ENCODE measurements at places on chromosomes 4 and X. TPM values are rescaled to one million over a fixed set of nuclear protein-coding genes. Genes with fewer than 3 reads are reported as not detected.
A peak's percentile ranks its signal among the peaks of the same experiment; 100 is the strongest.

DNA sequence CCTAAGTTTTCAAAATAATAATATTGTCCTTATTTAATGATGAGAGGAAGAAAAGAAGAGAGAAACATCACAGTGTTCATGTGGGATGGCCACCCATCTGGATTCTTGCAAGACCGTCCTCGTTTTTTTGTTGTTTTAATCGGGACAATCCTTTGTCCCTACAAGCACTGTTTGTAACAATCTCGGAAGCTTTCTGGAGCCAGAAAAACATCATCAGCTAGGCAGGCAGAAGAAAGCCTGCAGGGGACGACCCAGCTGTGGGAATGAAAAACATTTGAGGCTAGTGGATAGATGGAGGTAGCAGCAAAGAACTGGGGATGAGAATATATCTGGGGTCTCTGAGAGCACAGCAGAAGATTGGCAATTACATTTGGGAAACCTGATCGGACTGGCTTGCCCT, 105.6 kb downstream of the DKK2 start:
- no peak overlapping the region for H3K4me3 ChIP-seq
- H3K27ac ChIP-seq = no peak overlapping the region
- H3K4me1 ChIP-seq = no peaks in the 10 kb centered on the region

DNA sequence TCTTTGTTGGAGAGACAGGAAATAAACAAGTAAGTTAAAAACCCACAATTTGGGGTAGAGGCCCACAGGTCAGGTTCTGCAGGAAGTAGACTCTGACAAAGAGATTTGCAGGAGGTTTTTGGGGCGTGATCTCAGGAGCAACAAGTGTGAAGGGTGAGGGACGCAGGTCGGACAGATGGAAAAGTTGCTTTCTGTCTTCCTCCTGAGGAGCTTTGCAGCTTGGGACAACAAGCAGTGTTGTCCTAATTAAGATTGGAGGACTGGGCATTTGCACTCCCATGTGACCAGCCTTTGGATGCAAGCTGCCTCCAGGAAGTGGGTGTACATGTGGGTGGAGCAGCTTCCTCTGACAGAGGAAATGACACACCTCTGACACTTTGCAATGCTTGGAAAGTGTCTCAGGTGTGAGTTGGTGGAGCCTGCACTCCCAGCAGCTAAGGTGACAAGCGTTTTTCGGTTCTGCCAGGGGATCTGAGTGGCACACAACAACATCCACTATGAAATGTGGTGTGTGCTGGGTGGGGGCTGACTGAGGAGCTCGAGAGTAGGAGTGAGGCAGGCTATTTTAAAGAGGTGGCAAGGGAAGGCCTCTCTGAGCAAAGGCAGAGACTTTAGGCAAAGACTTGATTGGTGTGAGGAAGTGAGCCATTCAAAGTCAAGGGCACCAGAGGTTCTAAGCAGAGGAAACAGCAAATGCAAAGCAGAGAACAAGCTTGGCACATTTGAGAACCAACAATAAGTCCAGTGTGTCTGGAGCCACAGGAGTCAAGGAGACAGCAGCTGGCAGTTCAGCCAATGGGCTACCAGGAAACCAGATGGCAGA, 339.8 kb upstream of the GATB start:
- H3K27ac ChIP-seq = peak overlapping the region; percentile 12
- H3K4me3 ChIP-seq = no peak overlapping the region
- no peaks in the 10 kb centered on the region for H3K36me3 ChIP-seq
- no peaks in the 10 kb centered on the region for H3K27me3 ChIP-seq
- no peaks in the 10 kb centered on the region for H3K4me1 ChIP-seq
- DNase-seq = no peak

DNA sequence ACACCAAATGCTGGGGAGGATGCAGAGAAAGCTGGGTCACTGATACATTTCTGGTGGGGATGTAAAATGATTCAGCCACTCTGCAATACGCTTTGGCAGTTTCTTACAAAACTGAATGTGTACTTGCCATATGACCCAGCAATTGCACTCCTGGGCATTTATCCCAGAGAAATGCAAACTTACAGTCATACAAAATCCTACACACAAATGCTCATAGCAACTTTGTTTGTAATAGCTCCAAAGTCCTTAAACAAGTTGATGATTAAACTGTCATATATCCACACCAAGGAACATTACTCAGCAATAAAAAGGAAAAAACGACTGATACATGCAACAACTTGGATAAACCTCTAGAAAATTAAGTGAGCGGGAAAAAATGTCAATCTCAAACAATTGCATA, 12.3 kb downstream of the MID1 start:
- no peaks in the 10 kb centered on the region for H3K36me3 ChIP-seq
- H3K27ac ChIP-seq = peak overlapping the region; percentile 19
- H3K27me3 ChIP-seq = no peaks in the 10 kb centered on the region

DNA sequence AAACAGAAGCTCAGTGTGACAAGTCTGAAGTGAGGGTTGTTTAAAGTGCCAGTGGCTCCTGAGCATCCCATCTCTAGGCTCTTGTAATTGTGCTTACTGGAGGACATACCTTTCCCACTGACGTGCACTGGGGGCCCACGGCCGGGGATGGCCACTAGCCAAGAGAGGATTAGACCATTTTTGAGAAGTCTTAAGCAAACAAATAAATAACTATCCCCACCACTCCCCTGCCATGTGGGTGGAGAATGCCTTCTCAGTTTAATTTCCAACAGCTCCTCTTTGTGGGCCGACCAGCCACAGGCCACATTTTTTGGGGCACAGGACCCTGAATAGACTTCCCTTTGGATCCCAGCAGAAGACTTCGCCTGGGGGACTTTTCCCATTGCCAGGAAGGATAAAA, 125.0 kb upstream of the MSX1 start:
- no peaks in the 10 kb centered on the region for H3K4me1 ChIP-seq
- no peak overlapping the region for H3K4me3 ChIP-seq
- H3K27ac ChIP-seq = no peak overlapping the region
- no peaks in the 10 kb centered on the region for H3K36me3 ChIP-seq
- no peaks in the 10 kb centered on the region for H3K27me3 ChIP-seq
- DNase-seq = no peak

DNA sequence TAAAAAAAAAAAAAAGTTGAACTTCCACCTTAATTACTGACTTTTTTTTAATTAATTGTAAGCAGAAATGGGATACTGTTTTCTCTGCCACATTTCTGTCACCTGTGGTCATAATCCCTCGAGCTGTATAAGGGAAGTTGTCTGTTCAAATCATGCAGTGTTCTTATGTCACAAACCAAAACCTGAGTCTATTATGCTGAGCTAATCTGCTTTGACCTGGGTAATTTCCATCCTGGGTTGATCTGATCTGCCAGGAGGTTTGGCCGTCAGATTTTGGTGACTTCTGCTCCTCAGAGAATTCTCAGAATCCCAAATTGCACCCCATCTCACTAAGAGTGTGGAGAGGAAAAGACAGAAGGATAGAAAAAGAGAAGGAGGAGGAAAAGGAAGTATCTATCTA, 683.1 kb downstream of the KCTD8 start:
- DNase-seq = no peak
- no peaks in the 10 kb centered on the region for H3K36me3 ChIP-seq
- H3K4me1 ChIP-seq = no peaks in the 10 kb centered on the region
- H3K4me3 ChIP-seq = no peak overlapping the region

- peak; percentile 40 for DNase-seq
- H3K27ac ChIP-seq = no peak overlapping the region
- H3K4me3 ChIP-seq = peak overlapping the region; percentile 37
- no peaks in the 10 kb centered on the region for H3K36me3 ChIP-seq
- peaks cover 3% of the 10 kb centered on the region for H3K4me1 ChIP-seq
Measured at GRCh38 chr4:82044141-82044993, 329.4 kb downstream of the HNRNPD start.

The HPGDS gene
- 1.7 TPM for total RNA-seq

The MTCP1 gene
- 12.2 TPM for total RNA-seq

The SOWAHD gene
- 4.9 TPM for total RNA-seq

- no peak for DNase-seq
- no peak overlapping the region for H3K27ac ChIP-seq
- H3K4me3 ChIP-seq = no peak overlapping the region
Measured at GRCh38 chr4:124519196-124519595, 193.3 kb downstream of the ANKRD50 start.

DNA sequence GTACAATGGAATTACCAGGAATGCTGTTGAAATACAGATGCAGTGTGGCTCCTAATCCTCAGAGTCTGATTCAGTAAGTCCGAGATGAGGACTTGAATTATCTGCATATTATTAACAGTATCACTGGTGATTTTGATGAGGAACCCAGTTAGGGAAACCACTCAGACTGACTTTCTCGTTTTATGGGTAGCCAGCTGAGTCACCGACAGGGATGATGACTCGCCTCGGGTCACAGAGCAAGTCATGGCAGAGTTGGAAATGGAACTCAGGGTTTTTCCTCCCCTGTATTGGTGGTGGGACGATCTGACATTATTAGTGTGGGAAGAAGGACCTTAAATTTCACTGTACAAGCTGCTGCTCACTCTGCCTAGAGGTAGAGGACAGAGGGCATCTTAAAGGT, 51.3 kb downstream of the RTL9 start:
- no peak overlapping the region for H3K4me3 ChIP-seq
- no peaks in the 10 kb centered on the region for H3K27me3 ChIP-seq
- no peaks in the 10 kb centered on the region for H3K36me3 ChIP-seq
- H3K4me1 ChIP-seq = no peaks in the 10 kb centered on the region
- no peak overlapping the region for H3K27ac ChIP-seq

- H3K27ac ChIP-seq = no peak overlapping the region
- H3K4me1 ChIP-seq = no peaks in the 10 kb centered on the region
- H3K27me3 ChIP-seq = no peaks in the 10 kb centered on the region
- H3K4me3 ChIP-seq = no peak overlapping the region
Measured at GRCh38 chr4:94389595-94390267, 47.1 kb upstream of the HPGDS start.
